ENCODE measurements at places on chromosomes 16 and 17.
A peak's percentile ranks its signal among the peaks of the same experiment; 100 is the strongest.

- no peak for DNase-seq
These were observed 10.4 kb downstream of the CHAD start for GRCh38 chr17:50458270-50458669.

DNA sequence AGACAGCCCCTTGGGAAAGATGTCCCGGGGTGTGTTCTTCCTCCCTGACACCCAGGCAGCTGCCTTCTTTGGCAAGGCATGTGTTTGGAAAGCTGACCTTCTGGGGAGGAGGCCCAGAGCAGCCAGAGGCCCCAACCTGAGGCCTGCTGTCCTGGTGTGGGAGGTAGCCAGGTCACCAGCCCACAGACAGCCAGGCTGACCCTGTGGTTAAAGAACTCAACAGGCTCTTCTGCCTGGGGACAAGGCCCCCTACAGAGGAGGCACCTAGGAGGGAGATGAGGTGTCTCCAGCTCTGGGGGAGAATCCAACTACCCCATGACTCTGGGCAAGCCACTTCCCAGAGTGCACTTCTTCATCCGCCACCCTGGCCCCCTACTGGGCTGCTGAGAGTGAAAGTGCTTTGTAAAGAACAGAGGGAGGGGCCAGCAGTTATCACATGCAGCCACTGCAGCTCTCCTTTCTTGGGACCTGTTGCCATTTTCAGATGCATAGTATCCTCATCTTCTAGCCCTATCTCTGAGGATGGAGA lies 13.1 kb upstream of the SREBF1 start:
- DNase-seq, result peak; percentile 39

GRCh38 chr16:65981057-65981456 lies 385.4 kb upstream of the CDH5 start:
- DNase-seq, result no peak

- no peak for DNase-seq
These were observed 22.6 kb upstream of the SDR42E2 start for GRCh38 chr16:22139732-22140131.

- no peak for DNase-seq
These were observed 140.4 kb downstream of the RGS9 start for GRCh38 chr17:65277576-65277975.

DNA sequence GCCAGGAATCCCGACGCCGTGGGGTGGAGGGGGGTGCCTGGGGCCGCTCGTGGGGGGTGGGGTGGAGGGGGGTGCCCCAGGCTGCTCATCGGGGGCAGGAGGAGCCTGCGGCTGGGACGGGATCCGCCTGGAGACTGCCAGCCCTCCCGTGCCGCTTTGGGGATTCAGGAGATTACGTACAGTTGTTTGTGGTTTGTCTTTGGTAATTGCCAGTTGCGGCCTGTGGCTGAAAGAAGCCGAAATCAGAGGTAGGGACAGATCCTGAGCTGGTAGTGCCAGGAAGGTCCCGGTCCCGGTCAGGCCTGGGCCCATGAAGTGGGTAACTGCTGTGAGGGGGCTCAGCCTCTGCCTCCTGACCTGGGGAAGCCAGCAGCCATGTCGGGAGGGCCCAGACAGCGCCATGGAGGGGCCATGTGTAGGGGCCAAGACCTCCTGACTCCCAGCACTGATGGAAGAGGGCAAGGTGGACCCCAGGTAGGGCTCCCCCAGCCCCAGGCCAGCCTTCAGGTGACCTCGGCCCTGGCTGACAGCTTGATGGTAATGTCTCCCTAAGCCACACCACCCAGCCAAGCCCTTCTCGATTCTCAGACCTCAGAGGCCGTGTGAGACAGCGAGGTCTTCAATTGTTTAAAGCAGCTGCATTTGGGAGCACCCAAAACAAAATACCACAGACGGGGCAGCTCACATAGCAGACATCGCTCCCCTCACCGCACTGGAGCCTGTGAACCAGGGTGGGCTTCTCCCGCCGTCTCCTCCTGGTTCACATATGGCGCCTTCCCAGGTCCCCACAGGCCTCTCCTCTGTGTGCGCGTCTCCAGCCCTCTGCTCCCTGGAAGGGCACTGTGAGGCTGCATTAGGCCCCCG lies 34.9 kb upstream of the SSTR5 start:
- no peak for DNase-seq

DNA sequence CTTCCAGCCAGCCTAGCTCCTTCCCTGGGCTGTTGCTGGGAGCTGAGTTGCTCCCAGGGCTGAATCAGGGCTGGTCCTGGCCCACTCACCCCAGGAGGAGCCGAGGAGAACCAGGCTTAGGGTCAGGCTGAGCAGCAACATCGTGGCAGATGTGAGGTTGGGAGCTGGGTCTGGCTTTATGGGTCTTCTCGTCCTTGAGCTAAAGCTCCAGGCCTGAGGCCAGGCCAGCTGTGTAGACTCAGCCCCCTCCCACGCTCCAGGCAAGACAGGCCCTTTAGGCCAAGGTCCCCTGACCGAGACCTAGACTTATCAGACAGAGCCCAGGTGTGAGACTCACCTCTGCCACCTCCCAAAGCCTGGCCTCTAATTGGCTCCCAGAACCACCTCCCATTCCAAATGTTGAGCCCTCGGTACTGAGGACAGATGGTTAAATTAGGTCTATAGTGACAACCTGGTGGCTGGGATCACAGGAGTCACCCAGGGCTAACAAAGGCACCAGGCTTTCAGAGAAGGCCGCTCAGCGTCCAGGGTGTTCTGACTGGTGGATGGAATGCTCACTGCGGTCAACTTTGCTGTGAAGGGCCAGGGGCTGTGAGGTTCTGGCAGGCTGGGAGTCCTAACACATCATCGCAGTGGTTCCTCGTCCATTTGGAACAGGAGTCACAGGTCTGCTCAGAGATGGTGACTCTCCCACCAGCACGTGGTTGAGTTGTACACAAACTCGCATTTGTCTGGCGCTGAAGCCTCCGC lies at the start of gene CTRL:
TSS of gene CTRL (minus strand) at position 151 of the 750 bp plus-strand sequence. CDS start at position 141, 10 bp downstream.
- DNase-seq, result no peak
